IMR-90 (cell line): ENCODE measurements at places on chromosomes 16 and 17. TPM values are rescaled to one million over a fixed set of nuclear protein-coding genes. Genes with fewer than 3 reads are reported as not detected.

GRCh38 chr17:3688027-3688553 is 7.9 kb downstream of the P2RX5 start:
- DNase-seq = no peak

- DNase-seq = no peak
These were observed 161.7 kb downstream of the SOX9 start for GRCh38 chr17:72282439-72283029.

GRCh38 chr17:73228748-73229236 is 32.9 kb downstream of the CPSF4L start:
- DNase-seq = peak; percentile 90

DNA sequence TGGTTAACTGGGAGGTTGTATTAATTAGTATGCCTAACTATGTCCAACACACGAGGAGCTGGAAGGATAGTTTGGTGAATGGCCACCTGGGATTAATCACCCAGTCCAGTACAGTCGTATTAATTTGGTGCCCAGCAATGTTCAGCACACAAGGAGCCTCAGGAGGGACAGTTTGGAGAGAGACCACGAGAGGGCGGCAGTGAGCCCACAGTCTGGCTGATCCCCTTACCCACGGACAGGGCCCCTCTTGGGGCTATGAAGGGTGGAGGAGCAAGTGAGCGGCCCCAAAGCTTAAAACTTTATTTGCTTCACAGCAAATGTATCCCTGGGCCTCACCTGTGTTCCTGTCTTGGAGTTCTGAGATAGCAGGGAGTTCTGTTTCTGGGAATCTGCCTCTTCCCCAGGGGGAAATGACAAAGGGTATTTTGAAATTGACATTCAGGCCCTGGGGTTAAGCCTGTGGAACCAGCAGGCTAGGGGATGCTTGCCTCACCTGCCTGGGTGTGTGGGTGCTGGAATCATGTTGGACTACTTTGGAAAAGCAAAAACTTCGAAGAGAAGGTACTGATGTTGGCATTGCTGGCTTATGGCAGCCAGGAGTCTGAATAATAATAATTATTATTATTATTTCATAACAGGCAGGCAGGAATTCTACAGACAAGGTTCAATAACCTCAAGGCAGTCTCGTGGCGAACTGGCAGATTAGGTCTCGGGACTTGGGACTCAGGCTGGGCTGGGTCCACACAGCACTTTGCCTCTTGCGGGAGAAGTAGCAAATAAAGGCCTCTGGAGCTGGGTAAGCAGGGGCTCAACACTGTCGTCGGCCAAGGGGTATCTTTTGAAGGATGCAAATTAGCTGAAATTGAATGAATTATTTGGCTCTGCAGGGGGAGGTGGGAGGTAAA is 227.6 kb upstream of the ASIC2 start:
- peak; percentile 1 for DNase-seq

- no peak for DNase-seq
These were observed 15.4 kb downstream of the KDM8 start for GRCh38 chr16:27218756-27219155.

DNA sequence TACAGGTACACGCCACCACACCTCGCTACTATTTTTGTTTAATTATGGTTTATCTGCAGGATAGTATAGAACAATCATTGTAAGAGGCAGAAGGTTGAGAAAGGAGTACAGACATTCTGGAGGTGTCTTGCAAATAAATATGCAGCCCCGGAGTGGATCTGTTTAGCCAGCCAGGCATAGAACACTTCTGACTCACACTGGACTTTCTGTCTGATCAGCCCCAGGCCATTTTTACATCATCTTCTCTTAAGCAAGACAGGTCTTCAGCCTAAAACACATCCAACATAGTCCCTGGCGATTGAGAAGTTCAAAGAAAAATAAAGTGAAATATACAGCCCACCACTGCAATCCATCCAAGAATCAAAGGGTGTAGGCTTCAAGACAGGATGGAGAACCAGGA is 81.4 kb downstream of the XYLT1 start:
- peak; percentile 79 for DNase-seq

GRCh38 chr17:77741109-77741508 is 217.4 kb upstream of the TNRC6C start:
- no peak for DNase-seq

The ALOX12B gene
- polyA plus RNA-seq = not detected in 2 replicates

The KRTAP4-5 gene
- not detected in 2 replicates for polyA plus RNA-seq

The EPOP gene
- 0.80 and 0.82 TPM in 2 replicates for polyA plus RNA-seq
